ENCODE measurements at places on chromosomes 2 and 18.
A peak's percentile ranks its signal among the peaks of the same experiment; 100 is the strongest.

GRCh38 chr2:192127434-192127833, 67.3 kb downstream of the TMEFF2 start:
- no peaks in the 10 kb centered on the region for H3K36me3 ChIP-seq
- H3K4me3 ChIP-seq = no peak overlapping the region
- H3K4me1 ChIP-seq = no peaks in the 10 kb centered on the region

GRCh38 chr2:236731767-236732580, 162.3 kb downstream of the ACKR3 start:
- no peak overlapping the region for H3K27ac ChIP-seq
- H3K36me3 ChIP-seq = no peaks in the 10 kb centered on the region
- no peaks in the 10 kb centered on the region for H3K4me1 ChIP-seq
- H3K27me3 ChIP-seq = peaks cover 2% of the 10 kb centered on the region
- H3K4me3 ChIP-seq = no peak overlapping the region

DNA sequence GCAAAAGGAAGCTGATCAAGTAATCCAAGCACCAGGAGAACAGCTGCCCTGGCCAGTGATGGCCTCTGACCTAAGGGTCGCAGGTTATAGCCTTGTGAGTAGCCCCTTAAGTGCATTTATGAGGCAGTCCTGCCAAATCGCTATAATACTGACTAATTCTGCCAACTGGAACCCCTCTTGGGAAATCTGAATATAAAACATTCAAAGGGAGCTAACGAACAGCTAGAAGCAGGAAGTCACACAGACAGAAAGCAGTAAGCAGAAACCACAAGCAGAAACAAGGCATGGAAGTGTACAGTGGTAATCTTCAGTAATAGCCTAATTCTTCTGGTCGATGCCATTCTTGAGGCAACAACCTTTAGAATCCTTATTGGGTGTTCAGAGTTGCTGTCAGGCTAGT, 521.3 kb downstream of the METTL4 start:
- H3K4me1 ChIP-seq = no peaks in the 10 kb centered on the region
- no peaks in the 10 kb centered on the region for H3K36me3 ChIP-seq
- peaks cover 4% of the 10 kb centered on the region for H3K27me3 ChIP-seq
- H3K27ac ChIP-seq = no peak overlapping the region

GRCh38 chr2:201149064-201149820, 33.3 kb downstream of the CFLAR start:
- no peaks in the 10 kb centered on the region for H3K27me3 ChIP-seq
- DNase-seq = no peak
- H3K27ac ChIP-seq = no peak overlapping the region
- no peak overlapping the region for H3K4me3 ChIP-seq

GRCh38 chr2:102258386-102259074, 52.8 kb upstream of the IL1RL1 start:
- H3K27me3 ChIP-seq = peaks cover 23% of the 10 kb centered on the region
- H3K4me1 ChIP-seq = no peaks in the 10 kb centered on the region
- no peak for DNase-seq
- H3K36me3 ChIP-seq = no peaks in the 10 kb centered on the region

GRCh38 chr2:120802158-120802557, 66.5 kb downstream of the GLI2 start:
- no peaks in the 10 kb centered on the region for H3K27me3 ChIP-seq
- H3K4me1 ChIP-seq = peaks cover 23% of the 10 kb centered on the region
- H3K27ac ChIP-seq = no peak overlapping the region
- H3K36me3 ChIP-seq = no peaks in the 10 kb centered on the region
- no peak for DNase-seq

DNA sequence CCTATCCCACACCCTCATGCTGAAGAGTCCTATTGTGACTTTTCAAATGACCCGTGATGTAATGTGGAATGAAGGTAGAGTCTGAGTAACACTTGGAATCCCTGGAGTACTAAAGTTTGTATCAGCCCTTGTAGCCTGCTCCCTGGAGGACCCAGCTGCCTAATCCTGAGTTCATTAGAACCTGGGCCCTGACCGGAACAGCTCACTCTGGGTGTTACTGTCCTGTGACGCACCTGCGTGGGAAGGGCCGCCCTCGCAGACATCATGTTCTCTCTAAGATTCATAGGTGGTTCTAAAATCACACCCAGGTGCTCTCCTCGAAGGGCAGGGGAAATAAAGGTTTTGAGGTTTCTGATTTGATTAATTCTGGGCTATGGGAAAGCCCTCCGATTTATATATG, 62.3 kb downstream of the NCK2 start:
- H3K36me3 ChIP-seq = no peaks in the 10 kb centered on the region
- DNase-seq = no peak
- H3K4me3 ChIP-seq = no peak overlapping the region

- DNase-seq = peak; percentile 26
- H3K4me1 ChIP-seq = peaks cover 17% of the 10 kb centered on the region
- H3K27me3 ChIP-seq = no peaks in the 10 kb centered on the region
- no peaks in the 10 kb centered on the region for H3K36me3 ChIP-seq
Observed at GRCh38 chr2:48397846-48398245, 132.1 kb upstream of the STON1 start.

GRCh38 chr2:53028225-53028624, 739.4 kb upstream of the CHAC2 start:
- H3K27ac ChIP-seq = no peak overlapping the region
- H3K4me1 ChIP-seq = no peaks in the 10 kb centered on the region
- H3K36me3 ChIP-seq = no peaks in the 10 kb centered on the region
- no peak overlapping the region for H3K4me3 ChIP-seq
- peaks cover 4% of the 10 kb centered on the region for H3K27me3 ChIP-seq

- H3K27me3 ChIP-seq = no peaks in the 10 kb centered on the region
- no peak overlapping the region for H3K4me3 ChIP-seq
- H3K4me1 ChIP-seq = no peaks in the 10 kb centered on the region
- no peaks in the 10 kb centered on the region for H3K36me3 ChIP-seq
Observed at GRCh38 chr2:16115291-16115690, 174.9 kb downstream of the MYCN start.

DNA sequence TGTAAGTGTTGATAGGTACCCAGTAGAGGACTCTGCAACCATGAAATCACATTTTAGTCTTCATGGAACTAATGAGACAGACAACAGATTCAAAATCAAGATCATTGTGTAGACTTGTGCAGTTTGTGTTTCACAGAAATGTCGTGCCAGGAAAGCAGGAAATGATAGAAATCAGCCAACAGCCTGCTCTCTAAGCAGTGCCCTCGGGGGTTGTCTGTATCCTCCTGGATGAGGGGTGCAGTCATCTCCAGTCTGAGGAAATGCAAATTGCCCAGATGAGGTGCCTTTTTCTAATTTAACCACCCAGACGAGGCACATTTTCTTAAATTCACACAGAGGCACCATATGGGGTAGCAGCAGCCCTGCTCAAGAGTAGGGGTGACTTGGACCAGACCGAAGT, 663.1 kb downstream of the XIRP2 start:
- no peak overlapping the region for H3K4me3 ChIP-seq
- H3K27me3 ChIP-seq = no peaks in the 10 kb centered on the region
- H3K27ac ChIP-seq = no peak overlapping the region
- no peaks in the 10 kb centered on the region for H3K4me1 ChIP-seq
- DNase-seq = no peak
- H3K36me3 ChIP-seq = no peaks in the 10 kb centered on the region

DNA sequence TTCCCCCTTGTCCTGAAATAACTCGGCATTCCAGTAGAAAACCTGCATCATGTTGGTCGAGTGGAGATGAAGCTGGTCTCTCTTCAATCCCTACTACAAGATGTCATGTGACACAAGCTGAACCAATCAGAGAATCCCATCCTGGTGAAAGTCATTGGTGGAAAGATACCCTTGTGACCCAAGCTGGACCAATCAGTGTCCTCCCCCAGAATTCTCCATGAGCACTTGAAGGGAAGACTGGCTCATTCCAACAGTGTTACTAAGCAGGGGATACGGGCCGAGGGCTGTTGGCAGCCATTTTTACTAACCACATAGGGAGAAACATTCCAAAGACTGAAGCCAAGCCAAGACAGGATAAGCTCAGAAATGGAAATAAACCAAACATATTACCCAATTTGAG, 298.3 kb downstream of the ICOS start:
- no peaks in the 10 kb centered on the region for H3K4me1 ChIP-seq
- peak; percentile 4 for DNase-seq
- no peak overlapping the region for H3K27ac ChIP-seq
- H3K27me3 ChIP-seq = no peaks in the 10 kb centered on the region
- H3K36me3 ChIP-seq = no peaks in the 10 kb centered on the region
- no peak overlapping the region for H3K4me3 ChIP-seq

- H3K27me3 ChIP-seq = no peaks in the 10 kb centered on the region
- H3K4me1 ChIP-seq = peaks cover 79% of the 10 kb centered on the region
- DNase-seq = no peak
- H3K4me3 ChIP-seq = no peak overlapping the region
- H3K27ac ChIP-seq = peak overlapping the region; percentile 73
- no peaks in the 10 kb centered on the region for H3K36me3 ChIP-seq
Observed at GRCh38 chr2:212904646-212905045, 246.8 kb downstream of the IKZF2 start.

DNA sequence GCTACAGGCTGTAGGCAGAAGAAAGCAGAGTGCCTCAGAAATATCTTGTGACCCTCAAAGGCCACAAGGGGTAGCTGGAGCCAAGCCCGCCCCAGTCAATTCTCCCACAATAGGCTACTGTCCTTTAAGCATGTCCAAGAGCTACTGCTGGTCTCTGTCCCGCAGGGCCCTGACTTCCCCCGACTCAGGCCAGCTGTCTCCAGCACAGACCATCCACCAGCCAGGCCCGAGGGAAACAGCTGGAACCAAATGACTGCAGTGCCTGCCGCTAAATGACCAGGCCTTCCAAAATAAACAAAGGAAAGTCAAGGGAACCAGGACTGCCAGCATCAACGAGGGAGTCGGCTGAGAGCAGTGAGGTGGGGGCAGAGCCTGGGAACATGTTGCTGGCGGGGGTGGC, 36.7 kb downstream of the MCFD2 start:
- no peak overlapping the region for H3K27ac ChIP-seq
- H3K27me3 ChIP-seq = peaks cover under 1% of the 10 kb centered on the region
- H3K4me3 ChIP-seq = no peak overlapping the region
- no peaks in the 10 kb centered on the region for H3K36me3 ChIP-seq
- peaks cover under 1% of the 10 kb centered on the region for H3K4me1 ChIP-seq

- H3K4me3 ChIP-seq = no peak overlapping the region
- peak overlapping the region; percentile 33 for H3K27ac ChIP-seq
- H3K27me3 ChIP-seq = no peaks in the 10 kb centered on the region
Observed at GRCh38 chr2:29129586-29130281, 14.5 kb downstream of the CLIP4 start.

- peaks cover 62% of the 10 kb centered on the region for H3K36me3 ChIP-seq
- H3K4me1 ChIP-seq = no peaks in the 10 kb centered on the region
- DNase-seq = no peak
- H3K27ac ChIP-seq = no peak overlapping the region
- H3K27me3 ChIP-seq = no peaks in the 10 kb centered on the region
Observed at GRCh38 chr2:1649103-1650084, 94.9 kb downstream of the PXDN start.

GRCh38 chr18:39188278-39188677, 1622.7 kb upstream of the CELF4 start:
- no peaks in the 10 kb centered on the region for H3K4me1 ChIP-seq
- no peak overlapping the region for H3K4me3 ChIP-seq
- no peaks in the 10 kb centered on the region for H3K36me3 ChIP-seq
- H3K27me3 ChIP-seq = no peaks in the 10 kb centered on the region
- no peak for DNase-seq

DNA sequence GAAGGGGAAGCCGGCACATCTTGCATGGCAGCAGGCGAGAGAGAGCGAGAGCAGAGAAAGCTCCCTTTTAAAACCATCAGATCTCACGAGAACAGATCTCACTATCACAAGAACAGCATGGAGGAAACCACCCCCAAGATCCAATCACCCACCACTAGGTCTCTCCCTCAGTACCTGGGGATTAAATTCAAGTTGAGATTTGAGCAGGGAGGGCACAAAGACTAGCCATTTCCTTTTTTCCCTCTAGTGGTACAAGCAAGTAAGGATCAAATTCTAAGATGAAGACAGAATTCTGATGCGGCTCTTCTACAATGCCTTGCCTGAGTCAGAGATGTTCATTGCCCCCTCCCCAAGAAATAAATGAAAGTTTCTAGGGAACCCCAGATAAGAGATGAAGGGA, 45.6 kb upstream of the ANKRD44 start:
- DNase-seq = peak; percentile 44
- no peaks in the 10 kb centered on the region for H3K27me3 ChIP-seq
- no peaks in the 10 kb centered on the region for H3K4me1 ChIP-seq
- no peak overlapping the region for H3K4me3 ChIP-seq
- H3K36me3 ChIP-seq = no peaks in the 10 kb centered on the region

DNA sequence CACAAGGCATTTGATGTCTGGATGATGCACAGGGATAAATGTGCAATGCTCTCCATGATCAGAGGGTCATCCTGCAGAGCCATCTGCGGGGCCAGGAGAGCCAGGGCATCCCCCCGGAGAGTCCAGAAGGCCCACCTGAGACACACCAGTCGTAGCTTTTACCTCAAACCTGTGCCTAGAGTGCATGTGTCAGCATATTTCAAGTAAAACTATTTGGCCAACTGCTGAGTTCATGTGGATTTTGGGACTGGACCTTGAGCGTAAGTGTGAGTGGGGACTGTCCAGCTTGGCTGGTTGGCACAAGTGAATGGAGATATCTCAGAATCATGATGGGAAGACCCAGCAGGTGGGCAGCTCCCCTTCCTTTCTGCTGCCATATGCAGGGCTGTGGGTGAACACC, 147.8 kb upstream of the TPO start:
- no peaks in the 10 kb centered on the region for H3K4me1 ChIP-seq
- H3K4me3 ChIP-seq = no peak overlapping the region

DNA sequence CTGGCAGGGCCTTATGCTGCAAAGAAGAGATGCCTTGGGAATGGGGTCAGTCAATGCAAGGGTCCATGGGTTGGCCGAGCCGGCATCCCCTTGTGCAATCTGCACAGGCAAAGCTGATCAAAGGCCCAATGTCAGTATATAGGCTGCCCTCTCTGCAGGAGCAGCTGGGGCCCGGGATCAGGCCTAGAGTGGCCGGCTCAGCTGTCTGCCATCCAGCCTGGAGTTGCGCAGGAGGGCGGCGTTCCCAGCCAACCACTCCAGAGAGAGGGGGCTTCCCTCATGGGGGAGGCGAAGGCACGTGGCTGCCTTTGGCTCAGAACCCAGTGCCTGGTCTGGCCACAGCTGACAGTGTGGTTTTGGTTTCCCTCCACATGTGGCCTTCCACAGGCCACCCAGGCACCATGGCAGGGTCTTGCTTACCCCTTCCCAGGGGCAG, 3.9 kb downstream of the INPP5D start:
- H3K4me1 ChIP-seq = no peaks in the 10 kb centered on the region
- no peak overlapping the region for H3K4me3 ChIP-seq
- H3K27ac ChIP-seq = no peak overlapping the region
- H3K27me3 ChIP-seq = no peaks in the 10 kb centered on the region
- no peak for DNase-seq
- no peaks in the 10 kb centered on the region for H3K36me3 ChIP-seq

- DNase-seq = no peak
- peaks cover 61% of the 10 kb centered on the region for H3K27me3 ChIP-seq
- no peaks in the 10 kb centered on the region for H3K36me3 ChIP-seq
- H3K27ac ChIP-seq = no peak overlapping the region
- no peaks in the 10 kb centered on the region for H3K4me1 ChIP-seq
Observed at GRCh38 chr18:31099450-31100230, 2.6 kb downstream of the DSC2 start.

DNA sequence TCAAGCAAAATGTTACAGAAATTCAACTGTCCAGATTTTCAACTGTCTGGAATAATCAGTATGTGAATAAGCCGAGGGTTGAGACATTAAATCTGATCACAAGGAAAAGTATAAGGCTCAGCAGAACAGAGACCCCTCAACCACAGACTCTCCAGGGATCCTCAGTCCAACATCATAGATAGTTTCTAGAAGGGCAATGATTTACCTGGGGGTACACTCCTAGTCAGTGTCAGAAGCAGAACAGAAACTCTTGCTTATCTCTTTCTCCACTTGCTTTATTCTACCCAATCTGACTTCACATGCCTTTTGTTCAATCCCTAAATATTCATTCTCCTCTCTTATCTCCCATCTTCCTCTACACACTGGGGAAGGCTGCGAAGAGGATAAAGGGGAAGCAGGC, 36.4 kb downstream of the ICOS start:
- H3K27me3 ChIP-seq = peaks cover 9% of the 10 kb centered on the region
- no peak overlapping the region for H3K4me3 ChIP-seq
- no peak overlapping the region for H3K27ac ChIP-seq
- no peak for DNase-seq
